ENCODE measurements at places on chromosomes 1 and 21.

GRCh38 chr1:112319371-112320040 is 76.5 kb upstream of the CTTNBP2NL start:
- no peak for DNase-seq

GRCh38 chr1:171346881-171347280 is 32.9 kb downstream of the FMO4 start:
- DNase-seq, result no peak

GRCh38 chr1:185971688-185972087 is 237.5 kb downstream of the HMCN1 start:
- DNase-seq, result no peak

DNA sequence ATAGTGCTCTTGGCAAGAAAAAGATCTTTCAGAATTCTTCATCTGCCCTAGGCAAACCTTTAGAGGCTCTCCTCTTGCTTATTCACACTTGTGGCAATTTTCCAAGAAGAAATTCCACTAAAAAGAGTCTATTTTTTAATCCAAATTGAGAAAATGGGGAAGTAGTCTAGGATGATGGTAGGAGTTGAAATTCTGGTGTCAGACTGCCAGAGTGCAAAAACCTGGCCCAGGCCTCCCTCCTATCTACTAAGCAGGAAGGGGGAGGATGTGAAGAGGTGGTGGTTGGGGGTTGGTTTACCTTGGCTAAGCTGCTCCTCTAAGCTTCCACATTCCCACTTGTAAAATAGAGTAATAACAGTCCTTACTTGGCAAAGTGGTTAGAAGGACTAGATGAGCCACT is 120.6 kb upstream of the KCNJ15 start:
- no peak for DNase-seq

GRCh38 chr1:85116856-85117255 is 68.6 kb upstream of the MCOLN3 start:
- DNase-seq, result no peak

DNA sequence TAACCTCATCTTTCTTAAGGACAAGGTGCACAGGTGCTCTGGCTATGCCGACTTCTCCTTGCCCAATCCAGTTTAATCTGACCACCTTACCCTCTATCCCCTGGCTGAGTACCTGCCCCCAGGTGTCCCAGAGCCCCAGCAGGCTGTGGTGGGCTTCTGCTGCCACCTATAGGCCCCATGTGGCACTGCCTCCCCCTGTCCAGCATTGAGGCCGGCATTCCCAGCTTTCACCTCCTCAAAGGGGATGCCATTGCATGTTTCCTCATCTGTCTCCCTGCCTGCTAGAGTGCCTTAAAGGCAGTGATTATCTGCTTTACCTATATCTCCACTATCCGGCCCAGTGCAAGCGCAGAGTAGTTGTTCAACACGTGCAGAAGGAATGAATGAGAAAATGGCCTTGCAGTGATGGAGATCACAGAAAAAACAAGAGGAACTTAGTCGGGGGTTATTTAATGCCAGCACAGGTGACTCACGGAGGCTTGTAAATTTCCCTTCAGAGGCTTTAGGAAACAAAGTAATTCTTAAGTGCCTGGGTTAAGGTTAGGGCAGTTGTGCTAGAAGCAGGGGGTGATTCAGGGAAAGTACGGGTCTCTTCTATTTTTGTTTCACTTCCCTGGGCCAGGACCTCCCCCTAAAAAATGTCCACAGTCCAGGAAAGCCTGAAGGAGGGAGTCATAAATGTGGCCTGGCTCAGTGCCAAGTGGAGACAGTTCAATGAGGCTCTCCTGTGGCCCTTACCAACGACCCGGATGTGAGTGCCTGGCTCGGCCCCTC is 131.8 kb upstream of the NGF start:
- DNase-seq, result peak; percentile 15

DNA sequence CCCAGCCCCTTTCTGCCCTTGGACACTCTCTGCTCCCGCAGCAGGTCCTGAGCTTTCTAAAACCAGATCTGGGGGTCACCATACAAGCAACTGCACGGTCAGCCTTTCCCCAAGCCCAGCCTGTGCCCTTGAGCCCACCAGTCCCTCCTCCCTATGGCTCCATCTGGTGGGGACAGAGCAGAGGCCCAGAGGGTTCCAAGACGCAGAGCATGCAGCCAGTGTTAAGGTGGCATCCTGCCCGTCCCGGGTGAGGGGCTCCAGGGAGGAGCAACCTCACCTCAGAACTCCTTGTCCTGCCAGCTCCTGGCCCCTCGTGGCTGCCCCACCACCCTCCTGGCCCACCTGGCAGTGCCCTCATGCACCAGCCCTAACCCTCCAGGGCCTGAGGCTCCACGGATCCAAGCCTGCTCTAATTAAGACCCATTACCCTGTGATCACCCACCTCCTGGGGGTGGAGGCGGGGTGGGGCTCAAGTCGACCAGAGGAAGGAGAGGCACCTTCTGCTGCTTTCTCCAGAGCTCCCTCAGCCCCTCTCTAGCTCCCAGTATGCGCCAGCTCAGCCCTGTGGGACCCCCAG is 8.5 kb downstream of the CHD5 start:
- DNase-seq, result no peak

DNA sequence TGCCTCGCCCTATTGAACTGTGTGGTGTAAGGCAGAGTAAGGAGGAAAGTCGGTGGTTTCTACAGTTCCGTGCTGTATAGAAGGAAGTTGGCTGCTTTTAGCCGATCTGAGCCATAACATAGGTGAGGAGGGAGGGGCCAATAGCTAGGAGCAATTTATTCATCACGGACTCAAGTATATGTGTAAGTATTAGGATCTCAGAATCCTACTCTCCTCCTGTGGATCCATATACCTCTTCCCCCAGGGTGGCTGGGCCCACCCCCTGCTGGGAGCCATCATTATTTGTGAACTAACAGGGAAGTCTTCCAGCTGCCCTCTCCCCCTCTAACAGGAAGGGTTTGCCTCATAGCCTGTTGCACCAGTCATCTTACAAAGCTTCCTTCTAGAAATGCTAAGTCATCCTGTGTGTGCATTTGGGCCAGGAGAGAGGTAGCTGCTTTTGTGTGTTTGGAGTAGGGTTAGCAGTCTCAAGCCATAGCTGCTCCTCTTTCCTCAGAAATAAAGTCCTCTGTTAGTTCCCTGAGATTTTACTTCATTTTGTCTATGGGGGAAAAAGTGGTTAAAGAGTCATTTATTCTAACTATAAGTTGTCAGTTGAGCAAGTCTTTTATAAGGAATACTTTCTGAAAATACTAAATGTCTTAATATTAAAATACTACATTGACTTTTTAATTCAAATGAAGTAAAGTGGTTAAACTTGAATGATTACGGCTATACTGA is 14.9 kb upstream of the CENPS start:
- no peak for DNase-seq

- no peak for DNase-seq
These were observed 45.9 kb downstream of the MAB21L3 start for GRCh38 chr1:116157096-116157495.

GRCh38 chr1:54777431-54777830 is 13.1 kb upstream of the PARS2 start:
- no peak for DNase-seq

GRCh38 chr1:18723701-18724411 is 93.2 kb downstream of the PAX7 start:
- no peak for DNase-seq

DNA sequence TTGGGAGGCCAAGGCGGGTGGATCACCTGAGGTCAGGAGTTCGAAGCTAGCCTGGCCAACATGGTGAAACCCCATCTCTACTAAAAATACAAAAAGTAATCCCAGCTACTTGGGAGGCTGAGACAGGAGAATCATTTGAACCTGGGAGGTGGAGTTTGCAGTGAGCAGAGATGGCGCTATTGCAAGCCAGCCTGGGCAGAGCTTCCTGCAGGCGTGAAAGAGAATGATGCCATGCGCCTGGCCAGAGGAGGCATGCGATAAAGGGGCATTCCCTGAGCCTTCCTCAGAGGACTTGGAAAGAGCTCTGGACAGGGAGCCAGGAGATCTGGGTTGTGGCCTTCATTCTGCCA is 3.2 kb downstream of the E2F2 start:
- no peak for DNase-seq

GRCh38 chr1:56330391-56331026 is 248.9 kb downstream of the PLPP3 start:
- DNase-seq, result no peak

- no peak for DNase-seq
These were observed 32.8 kb upstream of the RNF19B start for GRCh38 chr1:32997381-32997891.

GRCh38 chr21:46435786-46436227 is 22.9 kb upstream of the DIP2A start:
- no peak for DNase-seq

- DNase-seq, result peak; percentile 72
These were observed 420 bp downstream of the CFAP57 start for GRCh38 chr1:43172527-43172972.

DNA sequence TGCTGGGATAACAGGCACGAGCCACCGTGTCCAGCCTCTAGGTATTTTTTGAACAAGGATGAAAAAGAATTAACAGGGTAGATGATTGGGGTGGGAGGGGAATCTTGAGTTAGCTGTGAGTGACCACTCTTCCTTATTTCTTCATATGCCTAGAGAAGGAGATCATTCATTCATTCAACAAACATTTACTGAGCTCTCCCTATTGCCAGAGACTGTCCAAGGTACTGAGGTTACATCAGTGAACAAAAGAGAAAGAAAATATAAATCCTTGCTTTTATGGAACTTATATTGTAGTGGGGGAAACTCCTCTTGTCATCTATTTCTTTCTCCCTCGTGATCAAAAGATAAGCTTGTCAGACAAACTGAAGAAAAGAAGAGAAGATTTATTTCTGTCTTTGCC is 62.9 kb downstream of the S1PR1 start:
- no peak for DNase-seq

DNA sequence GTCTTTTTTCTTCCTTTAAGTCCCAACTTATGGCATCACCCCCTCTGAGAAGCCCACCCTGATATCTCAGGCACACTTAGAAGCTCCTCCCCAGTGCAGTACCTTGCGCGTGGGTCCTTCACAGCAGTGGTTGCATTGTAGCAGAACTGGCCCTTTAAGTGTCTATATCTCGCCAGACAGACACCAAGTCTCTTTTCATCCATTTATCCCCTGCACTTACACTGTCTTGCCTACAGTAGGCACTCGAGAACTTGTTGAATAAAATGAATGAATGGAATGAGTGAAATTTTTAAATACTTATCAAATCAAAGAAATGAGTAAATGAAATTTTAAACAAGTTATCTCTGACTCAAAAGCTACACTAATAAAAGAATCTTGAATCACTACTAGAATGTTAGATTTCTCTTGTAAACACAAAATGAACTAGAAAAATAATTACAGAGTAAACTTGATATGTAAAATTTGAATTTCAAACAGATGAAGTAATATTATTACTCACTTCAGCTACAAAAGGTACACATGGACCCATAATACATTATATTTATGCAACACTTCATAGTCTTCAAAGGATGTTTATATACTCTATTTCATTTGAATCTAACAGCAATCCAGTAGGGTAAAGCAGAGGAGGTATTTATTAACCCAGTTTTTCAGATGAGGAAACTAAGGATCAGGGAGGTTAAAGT is 54.7 kb upstream of the MAN1A2 start:
- no peak for DNase-seq

- DNase-seq, result no peak
These were observed 2.5 kb upstream of the POGK start for GRCh38 chr1:166836733-166837132.

DNA sequence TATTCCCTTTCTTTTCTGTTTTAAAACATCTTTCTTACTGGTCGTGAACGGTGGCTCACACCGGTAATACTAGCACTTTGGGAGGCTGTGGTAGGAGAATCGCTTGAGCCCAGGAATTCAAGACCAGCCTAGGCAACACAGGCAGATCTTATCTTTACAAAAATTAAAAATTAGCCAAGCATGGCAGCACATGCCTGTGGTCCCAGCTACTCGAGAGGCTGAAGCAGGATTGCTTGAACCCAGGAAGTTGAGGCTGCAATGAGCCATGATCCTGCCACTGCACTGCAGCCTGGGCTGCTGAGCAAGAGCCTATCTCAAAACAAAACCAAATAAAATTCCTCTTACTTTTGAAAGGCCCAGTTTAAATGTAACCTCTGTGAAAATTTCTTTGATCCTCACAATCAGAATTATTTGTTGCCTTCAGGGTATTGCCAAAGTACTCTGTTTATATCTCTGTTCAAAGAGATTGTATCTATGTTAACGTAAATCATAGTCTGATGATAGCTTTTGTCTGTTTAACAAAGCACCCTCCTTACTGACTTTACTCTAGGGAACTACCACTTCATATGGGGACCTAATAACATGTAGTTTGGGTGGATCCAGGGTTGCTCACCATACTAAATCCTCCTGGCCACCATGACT is 71.6 kb downstream of the RERE start:
- no peak for DNase-seq

- DNase-seq, result no peak
These were observed 28.4 kb downstream of the MAPKAPK2 start for GRCh38 chr1:206713070-206713469.

- no peak for DNase-seq
These were observed 424.5 kb upstream of the DAB1 start for GRCh38 chr1:57848406-57848805.

DNA sequence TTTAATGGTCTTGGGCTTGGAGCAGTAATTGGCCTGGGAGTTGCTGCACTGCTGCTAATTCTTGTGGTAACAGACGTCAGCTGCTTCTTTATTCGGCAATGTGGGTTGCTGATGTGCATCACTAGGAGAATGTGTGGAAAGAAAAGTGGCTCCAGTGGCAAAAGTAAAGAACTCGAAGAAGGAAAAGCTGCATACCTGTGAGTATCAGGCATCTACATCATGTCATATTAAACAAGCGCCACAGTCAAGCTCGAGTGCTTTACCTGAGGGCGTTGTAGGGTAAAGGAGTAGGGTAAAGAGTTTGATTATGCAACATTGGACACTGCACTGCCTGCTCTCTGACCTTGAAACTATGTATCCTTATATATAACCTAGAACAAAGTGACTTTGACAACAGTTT is 510.6 kb downstream of the NCAM2 start:
- DNase-seq, result no peak

- peak; percentile 72 for DNase-seq
These were observed 17.3 kb downstream of the CRYBG2 start for GRCh38 chr1:26336477-26337205.

DNA sequence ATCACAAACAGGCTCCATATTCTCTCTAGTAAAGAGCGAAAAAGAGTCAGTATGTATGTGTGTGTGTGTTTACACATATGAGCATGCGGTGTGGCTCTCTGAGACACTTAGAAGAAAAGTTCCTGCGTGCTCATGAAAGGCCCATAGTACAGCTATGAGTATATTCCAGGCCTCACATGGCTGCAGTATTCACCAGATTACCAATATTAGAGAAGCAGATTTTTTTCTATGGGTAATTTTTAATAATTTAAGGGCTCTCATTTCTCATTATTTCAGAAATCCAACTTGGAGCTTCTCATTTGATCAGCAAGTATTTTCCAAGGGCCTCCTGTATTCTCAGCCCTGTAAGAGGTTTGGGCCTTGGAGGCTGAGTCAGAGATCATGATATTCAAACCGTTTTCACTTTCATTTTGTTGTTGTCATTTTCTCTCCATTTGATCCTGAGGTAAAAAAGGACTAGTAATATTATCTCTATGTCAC is 232.9 kb upstream of the SGIP1 start:
- no peak for DNase-seq

- no peak for DNase-seq
These were observed 35.4 kb downstream of the CENPF start for GRCh38 chr1:214638459-214638807.

Measured in neuronal stem cell (in vitro differentiated cells).